Activated naive CD4-positive, alpha-beta T cell treated with anti-CD3 and anti-CD28 coated beads, Interleukin-2, amount 10 ng/mL, durations not matched to agents 7 days and 5 days (primary cell): ENCODE measurements at places on chromosomes 16 and 17.

DNA sequence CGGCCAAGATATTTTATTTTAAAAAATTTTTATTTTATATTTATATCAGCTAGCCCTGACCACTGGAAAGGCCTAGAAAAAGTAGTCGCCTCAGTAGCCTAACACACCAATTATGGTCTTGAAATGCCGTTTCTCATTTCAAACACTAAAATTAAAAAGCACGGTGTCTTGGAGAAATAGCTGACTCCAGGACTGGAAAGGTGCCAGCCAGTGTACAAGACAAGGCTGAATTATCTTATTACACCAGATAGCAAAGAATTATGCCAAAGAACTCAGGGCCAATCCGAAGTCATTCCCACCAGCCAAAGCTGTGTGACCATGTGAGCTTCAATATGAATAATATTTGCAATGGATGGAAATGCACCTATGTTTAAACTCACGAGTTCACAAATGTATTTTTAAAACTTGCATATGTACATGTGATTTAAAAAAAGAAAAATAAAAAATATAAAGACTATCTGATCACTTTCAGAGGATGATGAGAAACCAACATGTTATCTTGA lies 19.9 kb upstream of the ATP2C2 start:
- H3K4me3 ChIP-seq, result no peak overlapping the region
- H3K27me3 ChIP-seq, result peaks cover 27% of the 10 kb centered on the region
- no peak overlapping the region for H3K27ac ChIP-seq

DNA sequence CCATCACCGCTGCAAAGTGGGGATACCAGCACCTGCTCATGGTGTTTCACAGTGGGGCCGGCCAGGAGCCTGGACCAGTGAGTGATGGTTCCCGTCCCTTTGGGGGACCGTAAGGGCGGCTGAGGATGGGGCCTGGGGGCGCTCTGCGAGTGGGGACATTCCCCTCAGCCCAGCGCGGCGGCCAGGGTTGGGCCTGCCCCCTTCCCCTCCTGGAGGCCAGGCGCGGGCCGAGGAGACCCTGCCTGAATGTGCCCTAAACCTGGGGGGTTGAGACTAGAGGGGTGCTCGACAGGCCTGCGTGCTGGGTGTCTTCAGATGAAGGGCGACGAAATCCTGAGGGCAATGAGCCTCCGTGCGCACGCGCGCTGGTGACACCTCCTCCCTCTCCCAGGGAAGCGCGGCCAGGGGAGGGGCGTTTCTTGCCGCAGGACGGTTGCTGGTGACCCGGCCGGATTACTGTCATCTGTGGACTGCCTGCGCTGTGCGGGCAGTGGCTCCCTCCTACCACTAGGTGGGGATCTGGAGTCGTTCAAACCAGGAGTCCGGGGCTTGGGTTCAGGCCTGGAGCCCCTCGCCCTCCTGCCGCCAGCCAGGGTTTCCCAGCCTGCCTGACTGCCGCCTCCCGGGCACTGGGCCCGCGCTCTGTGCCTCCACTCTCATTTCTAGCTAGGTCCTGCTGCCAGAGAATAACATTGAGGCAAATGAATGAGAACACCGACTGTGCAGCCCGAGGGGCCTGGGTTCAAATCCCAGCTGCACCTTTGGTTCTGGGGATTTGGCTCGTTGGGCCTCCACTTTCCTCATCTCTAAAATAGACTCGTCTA lies 17.1 kb downstream of the TBX2 start:
- peaks cover 85% of the 10 kb centered on the region for H3K27me3 ChIP-seq
- H3K36me3 ChIP-seq, result no peaks in the 10 kb centered on the region
- DNase-seq, result peak; percentile 72
- no peak overlapping the region for H3K27ac ChIP-seq
- peaks cover 8% of the 10 kb centered on the region for H3K4me1 ChIP-seq
- H3K4me3 ChIP-seq, result no peak overlapping the region

DNA sequence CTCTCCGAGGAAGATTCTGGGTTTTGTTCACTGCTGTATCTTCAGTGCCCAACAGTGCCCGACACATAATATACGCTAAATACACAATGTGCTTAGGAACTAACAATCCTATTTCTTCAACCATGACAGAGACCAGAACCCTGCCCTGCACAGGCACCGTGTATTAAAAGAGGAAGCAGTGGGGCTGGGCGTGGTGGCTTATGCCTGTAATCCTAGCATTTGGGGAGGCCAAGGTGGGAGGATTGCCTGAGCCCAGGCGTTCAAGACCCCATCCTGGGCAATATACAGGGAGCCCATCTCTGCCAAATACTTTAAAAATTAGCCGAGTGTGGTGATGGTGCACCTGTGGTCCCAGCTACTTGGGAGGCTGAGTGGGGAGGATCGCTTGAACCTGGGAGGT lies 19.3 kb downstream of the ARL2BP start:
- H3K36me3 ChIP-seq, result no peaks in the 10 kb centered on the region
- no peak overlapping the region for H3K4me3 ChIP-seq
- DNase-seq, result no peak
- no peaks in the 10 kb centered on the region for H3K27me3 ChIP-seq
- no peak overlapping the region for H3K27ac ChIP-seq

DNA sequence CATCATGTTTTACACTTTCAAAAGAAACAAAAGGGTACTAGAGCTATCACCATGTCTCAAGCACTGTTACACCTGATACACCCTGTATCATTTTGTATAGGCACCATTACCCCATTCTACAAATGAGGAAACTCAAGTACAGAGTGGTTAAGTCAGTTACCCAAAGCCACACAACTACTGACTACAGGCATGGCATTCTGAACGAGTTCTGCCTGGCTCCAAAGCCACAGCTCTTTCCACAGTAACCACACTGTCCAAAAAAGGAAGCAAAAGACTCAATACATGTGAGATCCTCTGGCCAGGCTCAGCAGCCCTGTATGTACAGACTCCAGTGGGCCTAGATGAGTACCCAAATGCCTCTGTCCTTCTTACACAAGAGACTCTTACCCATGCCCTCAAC lies 4.7 kb downstream of the DYNC1LI2 start:
- H3K36me3 ChIP-seq, result peaks cover 42% of the 10 kb centered on the region
- no peak overlapping the region for H3K4me3 ChIP-seq
- peaks cover 45% of the 10 kb centered on the region for H3K4me1 ChIP-seq
- peak; percentile 31 for DNase-seq

DNA sequence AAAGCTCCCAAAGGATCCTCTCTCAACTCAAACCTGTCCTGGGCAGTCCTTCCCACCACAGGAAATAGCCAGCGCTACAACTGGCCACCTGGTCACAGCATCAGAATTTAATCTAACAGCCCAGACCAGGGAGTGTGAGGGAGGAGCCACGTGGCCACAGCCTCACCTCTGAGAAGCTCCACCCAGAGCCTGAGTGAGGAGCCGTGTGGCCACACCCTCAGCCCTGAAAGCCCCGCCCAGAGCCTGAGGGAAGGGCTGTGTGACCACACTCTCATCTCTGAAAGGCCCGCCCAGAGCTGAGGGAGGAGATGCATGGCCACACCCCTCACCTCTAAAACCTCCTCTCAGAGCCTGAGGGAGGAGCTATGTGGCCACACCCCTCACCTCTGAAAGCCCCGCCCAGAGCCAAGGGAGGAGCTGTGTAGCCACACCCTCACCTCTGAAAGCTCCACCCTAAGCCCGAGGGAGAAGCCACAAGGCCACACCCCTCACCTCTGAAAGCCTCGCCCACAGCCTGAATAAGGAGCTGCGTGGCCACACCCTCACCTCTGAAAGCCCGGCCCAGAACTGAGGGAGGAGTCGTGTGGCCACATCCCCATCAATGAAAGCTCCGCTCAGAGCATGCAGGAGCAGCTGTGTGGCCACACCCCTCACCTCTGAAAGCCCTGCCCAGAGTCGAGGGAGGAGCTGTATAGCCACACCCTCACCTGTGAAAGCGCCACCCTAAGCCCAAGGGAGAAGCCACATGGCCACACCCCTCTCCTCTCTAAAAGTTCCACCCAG lies 28.6 kb downstream of the SLC38A8 start:
- peaks cover 12% of the 10 kb centered on the region for H3K4me1 ChIP-seq
- H3K4me3 ChIP-seq, result no peak overlapping the region
- H3K27me3 ChIP-seq, result peaks cover 14% of the 10 kb centered on the region
- no peaks in the 10 kb centered on the region for H3K36me3 ChIP-seq
- H3K27ac ChIP-seq, result no peak overlapping the region

DNA sequence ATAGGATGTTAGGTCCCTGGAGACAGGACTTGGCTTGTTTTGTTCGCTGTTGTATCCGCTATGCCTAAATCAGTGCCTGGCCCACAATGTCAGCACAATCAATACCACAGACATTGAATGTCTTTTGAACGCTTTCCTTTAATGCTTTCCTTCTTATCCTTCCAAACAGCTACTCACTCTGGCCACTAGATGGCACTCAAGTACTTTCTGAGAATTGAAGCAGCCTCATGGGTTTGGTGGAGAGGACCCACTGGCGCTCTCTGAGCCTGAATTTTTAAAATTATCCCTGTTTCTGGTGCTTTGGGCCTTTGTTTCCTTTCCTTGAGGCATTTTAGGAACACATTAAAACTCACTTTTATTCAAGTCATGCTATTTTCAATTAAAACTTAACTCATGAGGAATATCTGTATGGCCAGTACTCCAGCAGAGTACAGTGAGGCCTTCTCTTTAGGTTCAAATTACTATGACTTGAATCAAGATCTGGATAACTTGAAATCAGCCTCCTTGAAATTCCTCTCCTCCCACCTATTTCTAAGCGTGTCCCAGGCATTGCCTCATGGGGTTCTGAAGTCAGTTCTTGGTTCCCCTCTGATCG lies 3.2 kb upstream of the NLRP1 start:
- no peak overlapping the region for H3K4me3 ChIP-seq
- H3K36me3 ChIP-seq, result peaks cover 15% of the 10 kb centered on the region
- peaks cover 21% of the 10 kb centered on the region for H3K27me3 ChIP-seq
- DNase-seq, result peak; percentile 62

- no peak overlapping the region for H3K4me3 ChIP-seq
- H3K27ac ChIP-seq, result no peak overlapping the region
- peaks cover 11% of the 10 kb centered on the region for H3K27me3 ChIP-seq
- no peak for DNase-seq
Observed at GRCh38 chr17:33871720-33872540, 383.2 kb upstream of the CCL2 start.

GRCh38 chr17:77419547-77420094 lies 278.9 kb downstream of the SEC14L1 start:
- no peak overlapping the region for H3K4me3 ChIP-seq
- peaks cover 74% of the 10 kb centered on the region for H3K4me1 ChIP-seq
- peak overlapping the region; percentile 67 for H3K27ac ChIP-seq
- H3K27me3 ChIP-seq, result no peaks in the 10 kb centered on the region
- peak; percentile 54 for DNase-seq
- H3K36me3 ChIP-seq, result peaks cover 38% of the 10 kb centered on the region

GRCh38 chr16:28189245-28189644 lies 22.5 kb downstream of the XPO6 start:
- H3K4me1 ChIP-seq, result peaks cover 91% of the 10 kb centered on the region
- peak; percentile 58 for DNase-seq
- H3K27ac ChIP-seq, result peak overlapping the region; percentile 94
- peaks cover 55% of the 10 kb centered on the region for H3K36me3 ChIP-seq
- peak overlapping the region; percentile 31 for H3K4me3 ChIP-seq
- no peaks in the 10 kb centered on the region for H3K27me3 ChIP-seq

GRCh38 chr17:7367083-7367482 lies 12.1 kb downstream of the TMEM95 start:
- no peaks in the 10 kb centered on the region for H3K4me1 ChIP-seq
- no peak for DNase-seq
- H3K27me3 ChIP-seq, result peaks cover 57% of the 10 kb centered on the region

- H3K27ac ChIP-seq, result no peak overlapping the region
- no peaks in the 10 kb centered on the region for H3K36me3 ChIP-seq
- no peak overlapping the region for H3K4me3 ChIP-seq
- H3K4me1 ChIP-seq, result no peaks in the 10 kb centered on the region
Observed at GRCh38 chr16:48444574-48444973, 59.4 kb upstream of the SIAH1 start.

GRCh38 chr17:19867079-19867328 lies 732 bp downstream of the ULK2 start:
- peak; percentile 70 for DNase-seq
- H3K27me3 ChIP-seq, result peaks cover 5% of the 10 kb centered on the region
- peaks cover 11% of the 10 kb centered on the region for H3K36me3 ChIP-seq
- H3K4me1 ChIP-seq, result peaks cover 37% of the 10 kb centered on the region
- H3K27ac ChIP-seq, result peak overlapping the region; percentile 84

DNA sequence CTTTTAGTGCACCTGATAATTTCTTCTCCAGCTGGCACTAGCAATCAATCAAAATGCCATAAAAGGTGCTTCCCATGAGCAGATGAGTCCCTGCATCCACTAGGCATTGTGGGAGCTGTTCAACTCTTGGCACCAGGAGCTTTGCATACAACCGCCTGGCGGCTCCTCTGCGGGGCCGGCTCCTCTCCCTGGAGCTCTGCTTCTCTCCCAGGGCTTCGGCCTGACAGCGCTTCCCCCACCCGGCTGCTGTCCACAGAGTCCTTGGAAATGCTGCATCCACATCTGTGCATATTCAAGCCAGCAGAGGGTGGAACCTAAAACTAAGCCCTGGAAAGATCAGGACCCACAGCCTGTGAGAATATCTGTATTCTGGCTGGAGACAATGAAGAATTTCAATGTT lies 62.9 kb downstream of the LMF1 start:
- peaks cover 14% of the 10 kb centered on the region for H3K36me3 ChIP-seq
- no peaks in the 10 kb centered on the region for H3K4me1 ChIP-seq
- no peak for DNase-seq
- H3K4me3 ChIP-seq, result no peak overlapping the region
- H3K27ac ChIP-seq, result no peak overlapping the region

DNA sequence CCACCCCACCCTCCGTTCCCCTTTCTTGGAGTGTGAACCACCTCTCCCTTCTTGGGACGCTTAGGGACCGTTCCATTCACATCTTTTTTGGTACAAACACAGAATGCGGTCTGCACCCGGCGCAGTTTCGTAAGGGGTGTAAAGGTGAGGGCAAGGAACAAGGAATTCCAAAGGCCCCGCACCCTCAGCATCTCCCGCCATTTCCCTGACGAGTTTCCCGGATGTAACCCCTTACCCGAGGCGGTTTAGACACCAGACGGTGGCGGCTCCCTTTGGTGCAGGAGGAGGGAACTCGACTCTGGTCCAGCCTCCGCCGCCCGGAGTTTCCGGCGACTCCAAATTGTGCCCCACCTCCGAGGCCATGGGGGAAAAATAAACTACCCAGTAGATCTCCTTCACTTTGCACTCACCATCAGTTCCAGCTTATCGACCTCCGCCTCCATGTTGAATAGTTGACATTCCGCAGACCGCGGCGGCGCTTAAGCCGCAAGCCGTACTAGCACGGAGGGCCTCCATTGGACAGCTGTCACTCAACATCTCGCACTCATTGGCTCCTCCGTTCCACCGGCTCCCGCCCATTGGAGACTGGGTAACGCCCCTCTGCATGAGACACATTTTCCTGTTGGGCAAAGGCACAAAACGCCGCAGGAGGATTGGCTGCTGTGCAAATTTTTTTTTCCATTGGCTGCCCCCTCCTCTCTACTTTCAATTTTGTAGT lies at the start of gene SKA2:
Gene SKA2 (minus strand): TSS at position 466 of the 718 bp plus-strand sequence. CDS start 23 bp downstream, at position 443.
- H3K4me1 ChIP-seq, result peaks cover 74% of the 10 kb centered on the region
- H3K4me3 ChIP-seq, result no peak within 1 kb of the TSS
